Muscle of leg (tissue), 16 donors: ENCODE measurements at places on chromosomes 1 and 21. TPM values are rescaled to one million over a fixed set of nuclear protein-coding genes. Genes with fewer than 3 reads are reported as not detected.
A peak's percentile ranks its signal among the peaks of the same experiment; 100 is the strongest.

DNA sequence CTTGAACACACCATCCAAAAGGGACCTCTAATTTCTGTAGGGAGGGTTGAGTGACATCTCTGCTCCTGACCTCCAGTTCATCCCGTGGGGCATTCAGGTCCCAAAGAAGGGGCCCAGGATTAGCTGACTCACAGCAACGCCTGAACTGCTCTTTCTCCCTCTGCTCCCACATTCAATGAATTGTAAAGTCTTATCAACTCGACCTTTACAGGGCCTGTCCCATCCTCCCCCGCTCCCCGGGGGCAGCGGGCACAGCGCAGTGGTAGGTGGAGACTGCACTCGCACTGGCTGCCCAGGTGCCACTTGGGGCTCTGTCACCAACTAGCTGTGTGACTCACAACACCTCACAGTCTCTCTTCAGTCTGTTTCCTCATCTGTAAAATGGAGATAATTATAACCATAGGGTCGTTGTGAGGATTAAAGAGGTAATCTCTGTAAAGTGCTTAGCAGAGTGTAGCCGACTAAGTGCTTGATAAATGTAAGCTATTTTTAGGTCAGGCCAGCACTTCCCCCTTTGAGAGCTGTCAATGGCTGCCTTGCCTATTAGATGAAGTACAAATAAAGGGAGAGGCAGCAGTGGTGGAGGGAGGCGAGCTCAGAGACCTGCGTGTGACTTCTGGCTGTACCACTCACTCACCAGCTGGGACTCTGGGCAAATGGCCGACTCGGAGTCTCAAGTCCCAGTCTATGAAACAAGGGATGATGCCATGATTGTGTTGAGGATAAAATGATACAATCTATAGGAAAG is 637 bp upstream of the MYBPHL start:
- peaks cover 28% of the 10 kb centered on the region for H3K4me1 ChIP-seq
- no peak overlapping the region for H3K27ac ChIP-seq
- no peak for DNase-seq
- peaks cover 4% of the 10 kb centered on the region for H3K36me3 ChIP-seq
- no peak overlapping the region for H3K4me3 ChIP-seq

- H3K4me3 ChIP-seq, result no peak overlapping the region
- H3K4me1 ChIP-seq, result no peaks in the 10 kb centered on the region
- DNase-seq, result no peak
- no peaks in the 10 kb centered on the region for H3K36me3 ChIP-seq
Measured at GRCh38 chr1:58738876-58739275, 39.0 kb upstream of the MYSM1 start.

DNA sequence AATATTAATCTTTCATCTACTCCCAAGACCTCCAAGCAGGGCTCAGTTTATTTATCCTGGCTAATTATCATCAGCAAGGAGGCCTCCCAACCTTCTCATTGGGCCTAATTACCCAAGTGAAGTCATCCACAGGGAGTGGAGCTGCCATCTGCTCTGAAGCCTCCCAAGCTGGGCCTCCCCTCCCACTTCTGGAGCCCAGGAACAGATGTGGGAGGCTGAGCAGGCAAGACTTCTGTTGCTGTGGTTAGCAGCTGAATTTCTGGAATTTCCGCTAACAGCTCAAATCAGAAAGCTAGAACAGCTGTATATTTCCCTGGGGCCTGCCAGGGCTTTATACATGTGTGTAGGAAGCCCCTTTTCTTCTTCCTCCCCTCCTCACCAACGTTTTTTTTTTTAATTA is 127.5 kb downstream of the UCK2 start:
- DNase-seq, result peak; percentile 82
- H3K27ac ChIP-seq, result no peak overlapping the region
- H3K36me3 ChIP-seq, result no peaks in the 10 kb centered on the region

GRCh38 chr1:207421078-207421477 is 33.0 kb upstream of the CR2 start:
- H3K4me1 ChIP-seq, result peaks cover 2% of the 10 kb centered on the region
- H3K27me3 ChIP-seq, result peaks cover 12% of the 10 kb centered on the region
- H3K27ac ChIP-seq, result no peak overlapping the region
- no peak for DNase-seq
- no peak overlapping the region for H3K4me3 ChIP-seq

RBP7 gene
- total RNA-seq, result 5.7 TPM

- DNase-seq, result no peak
- peaks cover 6% of the 10 kb centered on the region for H3K4me1 ChIP-seq
- H3K27ac ChIP-seq, result no peak overlapping the region
- H3K27me3 ChIP-seq, result no peaks in the 10 kb centered on the region
Measured at GRCh38 chr21:34219334-34220060, 144.3 kb upstream of the KCNE2 start.

TDRD10 gene
- 0.98 TPM for total RNA-seq

FAM131C gene
- 0.09 TPM for total RNA-seq

DNA sequence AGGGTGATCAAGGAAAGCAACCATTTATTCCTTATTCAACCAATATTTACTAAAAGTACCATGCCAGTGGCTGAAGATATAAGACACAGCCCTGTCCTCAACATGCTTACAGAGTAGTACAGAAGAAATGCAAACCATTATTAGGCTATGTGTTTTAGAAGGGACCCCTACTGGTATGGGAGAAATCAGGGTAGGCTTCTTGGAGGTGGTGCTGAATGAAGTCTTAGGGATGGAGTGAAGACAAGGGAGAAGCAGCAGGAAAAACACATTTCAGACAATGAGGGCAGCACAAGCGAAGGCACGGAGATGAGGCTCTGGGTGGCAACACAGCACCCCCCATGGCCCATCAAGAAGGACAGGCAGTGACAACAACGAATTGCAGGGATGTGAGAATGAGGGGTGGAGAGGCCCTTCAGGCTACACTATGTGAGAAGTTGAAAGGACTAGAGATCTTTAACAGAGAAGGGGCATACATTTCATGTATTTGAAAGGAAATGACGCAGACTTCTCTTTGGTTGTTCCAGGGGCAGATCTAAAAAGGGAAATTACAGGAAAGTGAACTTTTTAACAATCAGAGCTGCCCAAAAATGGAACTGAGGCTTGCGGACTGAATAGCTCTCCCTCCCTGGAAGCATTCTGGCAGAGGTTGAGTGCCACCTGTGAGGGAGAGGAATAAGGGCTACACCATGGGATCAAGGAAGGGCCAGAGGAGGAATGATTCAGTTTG is 16.8 kb upstream of the CD58 start:
- H3K27ac ChIP-seq, result no peak overlapping the region
- peaks cover 24% of the 10 kb centered on the region for H3K36me3 ChIP-seq
- H3K27me3 ChIP-seq, result no peaks in the 10 kb centered on the region
- DNase-seq, result no peak

CA6 gene
- total RNA-seq, result not detected
